ENCODE measurements at places on chromosomes 7 and 10.

GRCh38 chr10:119759832-119760231, 34.0 kb downstream of the INPP5F start:
- no peak for DNase-seq

GRCh38 chr7:27046854-27047549, 48.8 kb downstream of the HOXA1 start:
- DNase-seq, result no peak

GRCh38 chr10:68280758-68281157, 48.8 kb upstream of the ATOH7 start:
- no peak for DNase-seq

- DNase-seq, result no peak
Measured at GRCh38 chr10:77857272-77857671, 69.3 kb downstream of the DLG5 start.

GRCh38 chr10:96344178-96344577, 14.6 kb downstream of the OPALIN start:
- no peak for DNase-seq

- DNase-seq, result no peak
Measured at GRCh38 chr7:150895809-150896208, 43.5 kb downstream of the AOC1 start.

GRCh38 chr10:130236711-130237110, 100.5 kb downstream of the GLRX3 start:
- no peak for DNase-seq

- DNase-seq, result no peak
Measured at GRCh38 chr10:4652111-4653010, 173.6 kb upstream of the AKR1E2 start.

GRCh38 chr7:69448071-69448470, 150.2 kb upstream of the AUTS2 start:
- DNase-seq, result no peak

GRCh38 chr7:154503962-154504550, 451.9 kb downstream of the DPP6 start:
- DNase-seq, result peak; percentile 73

GRCh38 chr10:31582365-31583052, 263.5 kb downstream of the ZEB1 start:
- no peak for DNase-seq

GRCh38 chr10:44398747-44399658, 14.1 kb upstream of the CXCL12 start:
- DNase-seq, result no peak

DNA sequence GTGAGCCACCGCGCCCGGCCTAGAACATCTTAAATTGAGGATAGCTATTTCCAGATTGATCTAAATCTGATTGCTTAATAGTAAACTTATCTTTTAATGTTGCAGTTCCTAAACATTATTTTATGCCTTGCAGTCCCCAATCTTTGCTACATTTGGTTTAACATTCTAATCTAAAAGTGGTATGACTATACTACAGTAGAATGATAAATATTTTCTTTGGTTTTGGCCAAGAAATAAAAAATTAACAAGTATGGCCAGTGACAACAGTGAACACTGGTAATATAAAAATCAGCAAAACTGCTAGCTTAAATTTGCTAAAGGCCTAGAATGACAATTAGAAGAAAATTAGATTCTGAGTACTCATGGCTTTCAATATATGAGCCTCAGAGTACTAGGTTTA, 73.5 kb downstream of the CDK6 start:
- DNase-seq, result no peak

GRCh38 chr7:96300502-96300901, 21.4 kb downstream of the SLC25A13 start:
- DNase-seq, result no peak

GRCh38 chr10:45379891-45380540, 6.0 kb downstream of the ALOX5 start:
- no peak for DNase-seq

DNA sequence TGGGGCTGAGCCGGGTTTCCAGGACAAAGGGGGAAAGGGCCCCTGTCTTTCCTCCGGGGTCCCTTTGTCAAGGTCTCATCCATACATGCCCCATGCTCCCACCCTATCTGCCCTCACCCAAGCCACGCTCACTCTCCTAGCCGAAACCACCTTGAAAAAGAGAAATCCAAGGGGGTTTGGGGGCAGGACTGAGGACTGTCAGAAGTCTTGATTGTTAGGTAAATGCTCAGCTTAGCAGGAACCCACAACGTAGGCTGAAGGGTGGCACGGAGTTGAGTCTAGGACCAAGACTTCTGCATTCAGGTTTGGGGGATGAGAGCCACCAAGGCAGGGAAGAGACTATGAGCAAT, 719 bp upstream of the PGAM2 start:
- no peak for DNase-seq

DNA sequence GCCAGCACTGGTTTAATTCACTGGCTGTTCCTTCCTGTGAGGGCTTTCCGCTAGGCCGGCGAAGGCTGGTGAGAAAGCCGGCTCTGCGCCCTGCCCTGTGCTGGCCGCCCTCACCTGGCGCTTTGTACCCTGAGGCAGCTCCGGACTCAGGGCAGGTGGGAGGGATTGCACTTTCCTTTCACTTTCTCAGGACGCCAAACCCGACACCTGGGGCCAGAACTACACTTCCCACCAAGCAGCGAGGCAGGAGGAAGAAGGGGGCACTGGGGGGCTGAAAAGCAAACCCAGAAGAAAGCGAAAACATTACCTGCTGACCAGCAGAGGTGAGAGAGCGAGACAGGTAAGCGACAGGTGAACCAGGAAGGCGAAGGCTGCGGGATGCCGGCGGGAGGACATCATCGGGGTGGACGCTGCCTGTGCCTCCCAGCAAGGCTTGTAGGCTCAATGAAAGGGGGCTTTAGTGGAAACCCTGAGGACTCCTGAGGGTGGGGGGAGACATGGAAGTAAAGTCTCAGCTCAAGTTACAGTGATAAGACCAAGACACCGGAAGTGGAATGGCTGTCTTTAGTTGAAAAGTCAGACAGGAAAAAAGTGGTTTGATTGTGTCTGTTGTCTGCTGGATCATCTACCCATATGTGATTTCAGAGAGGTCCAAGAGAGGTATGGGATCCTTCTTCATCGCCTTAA, at the start of gene RAB19:
RAB19 (plus strand) TSS at position 181 of the 687 bp plus-strand sequence. CDS start 3,589 bp downstream, outside the sequence.
- DNase-seq, result no peak

DNA sequence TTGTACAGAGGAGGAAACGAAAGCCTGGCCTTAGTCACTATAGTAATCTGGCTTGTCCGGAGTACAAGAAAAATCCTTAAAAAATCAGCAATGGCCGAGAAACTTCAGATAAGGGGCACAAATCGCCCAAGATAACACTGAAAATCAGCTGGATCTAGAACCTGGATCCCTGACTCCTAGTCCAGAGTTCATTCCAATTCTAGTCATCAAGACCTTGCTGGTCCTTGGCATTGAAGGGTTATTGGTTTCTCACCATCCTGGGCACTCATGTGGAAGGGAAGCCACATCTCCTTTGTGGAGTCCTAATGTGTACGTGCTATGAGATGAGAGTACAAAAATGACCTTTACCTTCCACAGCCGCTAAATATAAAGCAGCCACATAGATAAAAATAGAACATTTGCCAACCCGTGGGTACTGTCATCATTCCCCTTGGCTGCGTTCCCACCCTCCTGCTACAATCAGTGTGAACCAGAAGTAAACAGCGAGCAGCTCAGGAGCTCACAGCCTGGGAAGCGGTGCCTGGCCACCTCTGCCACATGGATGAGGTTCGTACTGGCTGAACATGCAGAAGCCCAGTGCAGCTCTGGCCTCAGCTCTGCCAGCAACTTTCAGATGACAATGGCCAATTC, 116.0 kb upstream of the PDLIM1 start:
- no peak for DNase-seq

- DNase-seq, result no peak
Measured at GRCh38 chr7:151825721-151826120, 51.2 kb downstream of the PRKAG2 start.

DNA sequence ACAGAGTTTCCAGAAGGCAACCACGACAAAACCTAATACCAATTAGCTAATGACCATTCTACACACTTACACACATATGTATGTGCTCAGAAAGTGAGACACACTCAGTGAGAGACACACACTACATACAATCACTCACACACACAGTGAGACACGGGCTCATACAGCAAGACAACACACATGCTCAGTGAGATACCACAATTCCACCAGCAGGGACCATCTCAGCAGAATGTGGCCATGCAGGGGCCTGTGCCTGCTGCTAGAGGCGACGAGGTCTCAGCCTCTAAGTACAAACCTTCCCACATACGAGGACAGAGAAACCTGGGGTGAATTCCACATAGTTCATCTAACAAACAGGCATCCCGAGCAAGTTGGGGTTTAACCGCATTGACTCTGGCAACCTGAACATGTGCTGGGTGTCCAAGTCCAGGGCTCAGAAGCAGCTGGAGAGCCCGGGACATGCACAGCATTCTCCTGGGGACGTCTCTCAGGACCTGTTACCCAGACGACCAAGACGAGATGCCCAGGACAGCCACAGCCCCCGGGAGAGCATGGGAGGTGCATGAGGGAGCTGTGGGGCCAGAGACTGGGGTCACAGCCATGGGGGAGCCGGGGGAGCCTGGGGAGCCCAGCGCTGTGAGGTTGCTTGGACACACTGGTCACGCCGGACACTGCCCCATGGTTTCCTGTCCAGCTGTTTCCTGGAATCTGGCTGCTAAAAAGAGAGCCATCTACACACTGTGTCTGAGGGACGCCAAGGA, 523.6 kb downstream of the PTPRN2 start:
- DNase-seq, result no peak

- DNase-seq, result no peak
Measured at GRCh38 chr7:125491137-125491536, 561.5 kb upstream of the POT1 start.

DNA sequence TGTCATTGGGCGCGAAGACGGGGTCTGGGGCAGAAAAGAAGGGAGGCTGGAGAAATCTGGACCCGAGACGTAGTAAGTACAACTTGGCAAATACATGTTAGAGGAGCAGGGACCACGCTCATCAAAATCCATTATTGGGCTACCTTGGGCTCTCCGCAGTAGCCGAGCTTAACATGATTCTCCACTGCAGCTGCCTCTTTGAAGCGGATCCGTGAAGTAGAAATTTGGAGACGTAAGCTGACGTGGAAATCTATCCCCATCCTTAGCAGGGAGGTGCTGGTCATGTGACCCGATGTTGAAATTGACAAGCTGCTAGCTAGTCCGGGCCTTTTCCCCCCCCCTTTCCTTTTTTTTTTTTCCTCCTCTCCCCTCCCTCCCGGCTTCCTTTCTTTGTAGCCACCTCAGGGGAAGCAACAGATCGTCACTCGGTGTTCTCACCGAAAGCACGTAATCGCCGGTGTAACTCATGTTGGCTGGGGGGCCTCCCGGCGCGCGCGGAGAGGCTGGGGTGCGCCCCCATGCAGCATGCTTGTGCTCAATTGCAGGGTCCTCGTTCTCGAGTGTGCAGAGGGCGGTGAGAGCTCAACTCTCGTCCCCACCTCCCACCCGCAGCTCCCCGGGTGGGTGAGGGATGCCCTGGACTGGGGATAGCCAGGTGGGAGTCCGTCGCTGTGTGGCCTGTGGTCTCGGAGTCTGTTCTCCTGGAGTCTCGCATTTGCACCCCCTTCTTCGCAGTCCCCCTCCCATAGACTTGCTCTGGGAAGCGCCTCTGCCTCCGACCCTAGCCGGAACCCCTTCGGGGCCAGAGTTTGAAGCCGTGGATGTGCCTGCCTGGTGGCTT, at the start of gene HOXA11:
HOXA11 (minus strand) TSS at position 220 of the 841 bp plus-strand sequence; CDS start at position 132, 88 bp downstream.
- DNase-seq, result no peak

DNA sequence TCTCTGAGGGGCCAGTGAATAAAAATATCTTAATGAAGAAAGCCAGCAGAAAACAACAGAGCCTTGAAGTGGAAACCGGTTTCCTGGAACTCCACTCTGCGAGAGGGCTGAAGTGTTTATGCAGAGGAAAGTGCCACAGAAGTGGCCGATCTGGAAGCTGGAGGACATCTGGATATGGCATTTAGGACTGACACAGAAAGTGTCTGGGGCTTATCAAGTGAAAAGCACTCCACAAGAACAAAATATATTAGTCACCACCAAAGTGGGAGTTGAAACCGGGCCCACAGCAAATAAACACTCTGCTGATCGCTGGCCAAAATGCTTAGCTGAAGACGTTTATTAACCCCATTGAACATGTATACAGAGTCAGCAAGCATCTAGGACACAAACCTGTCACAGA, 7.8 kb downstream of the NOD1 start:
- DNase-seq, result no peak

GRCh38 chr7:20279979-20280378, 50.7 kb upstream of the ITGB8 start:
- no peak for DNase-seq

GRCh38 chr7:22666732-22667131, 60.3 kb upstream of the IL6 start:
- peak; percentile 34 for DNase-seq

DNA sequence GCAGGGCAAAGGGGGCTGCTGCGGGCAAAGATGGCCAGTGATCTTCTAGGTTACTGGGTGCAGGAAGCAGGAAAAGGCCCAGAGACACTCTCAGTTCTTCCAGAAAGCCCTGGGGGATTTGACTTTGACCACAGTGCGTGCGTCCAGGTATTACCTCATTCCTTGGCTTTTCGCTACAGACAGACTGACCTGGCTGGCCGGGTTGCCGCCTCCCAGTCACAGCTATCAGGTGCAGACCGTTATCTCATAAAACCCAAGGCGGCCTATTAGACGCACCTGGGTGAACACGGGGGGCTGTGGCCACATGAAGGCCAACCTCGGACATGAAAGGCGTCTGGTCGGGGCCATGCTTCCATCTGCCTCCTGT, 80.3 kb downstream of the FOXL3 start:
- no peak for DNase-seq

DNA sequence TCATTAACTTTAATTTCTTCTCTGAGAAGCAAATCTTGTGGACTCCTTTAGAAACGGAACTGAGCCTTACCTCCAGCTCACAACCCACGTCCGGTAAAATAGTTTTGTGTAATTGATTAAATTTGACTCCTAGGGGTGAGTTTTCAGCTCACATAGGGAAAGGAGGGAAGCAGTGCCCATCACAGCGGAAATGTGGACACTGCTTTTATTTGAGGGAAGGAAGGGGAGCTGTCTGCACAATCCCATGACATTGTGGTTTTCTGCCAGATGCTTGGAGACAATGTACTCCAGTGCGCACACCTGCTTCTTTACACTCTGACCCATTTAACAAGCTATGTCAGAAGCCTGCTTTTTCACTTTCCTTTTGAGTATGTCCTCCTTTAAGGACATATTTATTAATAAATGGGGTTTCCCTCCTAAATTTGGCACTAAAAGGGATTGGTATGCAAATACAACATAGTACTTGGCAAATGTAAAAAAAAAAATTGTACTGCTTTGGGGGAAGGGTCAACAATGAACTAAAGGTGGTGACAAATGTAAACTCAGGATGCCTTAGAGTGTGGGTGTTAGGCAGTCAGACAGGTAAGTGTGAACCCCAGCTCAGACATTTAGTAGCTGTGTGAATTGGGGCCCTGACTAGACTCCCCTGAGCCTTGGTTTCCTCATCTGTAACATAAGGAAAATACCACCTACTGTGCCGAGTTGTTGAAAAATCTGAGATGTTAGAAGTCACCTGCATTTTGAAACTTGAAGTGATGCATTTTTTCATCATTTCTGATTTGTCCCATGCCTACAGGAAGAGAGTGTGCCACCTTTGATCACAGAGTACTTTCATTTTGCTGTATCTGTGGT, 90.2 kb upstream of the KLF6 start:
- no peak for DNase-seq

Measured in brain (organoid and tissue), 16 donors.